ENCODE measurements at places on chromosomes 2 and 18. TPM values are rescaled to one million over a fixed set of nuclear protein-coding genes. Genes with fewer than 3 reads are reported as not detected.

- DNase-seq = no peak
Observed at GRCh38 chr2:43130548-43130875, 95.9 kb downstream of the ZFP36L2 start.

DNA sequence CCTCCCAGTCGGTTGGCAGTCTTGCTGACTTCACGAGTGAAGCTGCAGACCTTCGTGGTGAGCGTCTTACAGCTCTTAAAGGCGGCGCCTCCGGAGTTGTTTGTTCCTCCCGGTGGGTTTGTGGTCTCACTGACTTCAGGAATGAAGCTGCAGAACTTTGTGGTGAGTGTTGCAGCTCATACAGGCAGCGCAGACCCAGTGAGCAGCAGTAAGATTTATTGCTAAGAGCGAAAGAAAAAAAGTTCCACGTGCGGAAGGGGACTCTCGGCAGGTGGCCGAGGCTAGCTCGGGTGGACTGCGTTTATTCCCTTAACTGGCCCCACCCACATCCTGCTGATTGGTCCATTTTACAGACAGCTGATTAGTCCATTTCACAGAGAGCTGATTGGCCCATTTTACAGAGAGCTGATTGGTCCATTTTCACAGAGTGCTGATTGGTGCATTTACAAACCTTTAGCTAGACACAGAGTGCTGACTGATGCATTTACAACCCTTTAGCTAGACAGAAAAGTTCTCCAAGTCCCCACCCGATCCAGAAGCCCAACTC lies 240.3 kb downstream of the LRATD1 start:
- peak; percentile 8 for DNase-seq

DNA sequence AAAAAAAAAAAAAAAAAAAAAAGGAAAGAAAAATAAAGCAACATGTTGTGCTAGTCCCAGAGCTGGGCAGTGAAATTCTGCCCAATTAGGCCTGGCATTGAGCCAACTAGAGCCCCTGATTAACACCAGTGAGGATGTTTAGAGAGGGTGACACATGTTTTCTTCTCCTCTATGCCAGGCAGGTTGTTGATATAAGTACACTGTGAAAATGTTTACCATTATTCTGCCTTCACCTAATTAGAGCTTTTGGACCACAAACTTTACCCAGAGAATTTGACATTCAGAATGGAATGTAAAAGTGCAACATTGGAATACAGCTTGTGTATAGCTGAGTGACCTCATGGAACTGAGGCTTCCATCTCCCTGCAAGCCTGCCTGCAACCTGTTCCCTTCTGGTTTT lies 95.9 kb upstream of the MSH2 start:
- DNase-seq = no peak

DNA sequence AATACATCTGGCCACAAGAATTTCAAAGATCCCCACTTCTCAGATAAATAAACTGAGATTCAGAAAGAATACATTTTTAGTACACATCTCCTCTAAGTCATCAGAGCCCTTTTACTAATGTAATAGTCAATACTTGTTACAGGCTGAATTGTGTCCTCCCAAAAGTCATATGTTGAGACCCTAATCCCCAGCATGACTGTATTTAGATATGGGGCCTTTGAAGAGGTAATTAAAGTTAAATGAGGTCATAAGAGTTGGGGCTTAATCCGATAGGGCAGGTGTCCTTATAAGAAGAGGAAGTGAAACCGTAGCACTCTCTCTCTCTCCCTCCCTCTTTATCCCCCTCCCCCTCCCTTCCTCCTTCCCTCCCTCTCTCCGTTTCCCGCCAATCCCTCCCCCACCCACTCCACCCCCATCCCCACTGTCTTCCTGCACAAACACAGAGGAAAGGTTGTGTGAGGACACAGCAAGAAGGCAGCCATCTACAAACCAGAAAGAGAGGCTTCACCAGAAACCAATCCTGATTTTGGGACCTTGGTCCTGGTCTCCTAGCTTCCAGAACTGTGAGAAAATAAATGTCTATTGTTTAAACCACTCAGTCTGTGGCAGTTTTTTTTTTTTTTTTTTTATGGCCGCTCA lies 66.6 kb upstream of the ZNF397 start:
- DNase-seq = no peak

GRCh38 chr2:96143848-96144480 lies 1.3 kb downstream of the DUSP2 start:
- peak; percentile 51 for DNase-seq

DNA sequence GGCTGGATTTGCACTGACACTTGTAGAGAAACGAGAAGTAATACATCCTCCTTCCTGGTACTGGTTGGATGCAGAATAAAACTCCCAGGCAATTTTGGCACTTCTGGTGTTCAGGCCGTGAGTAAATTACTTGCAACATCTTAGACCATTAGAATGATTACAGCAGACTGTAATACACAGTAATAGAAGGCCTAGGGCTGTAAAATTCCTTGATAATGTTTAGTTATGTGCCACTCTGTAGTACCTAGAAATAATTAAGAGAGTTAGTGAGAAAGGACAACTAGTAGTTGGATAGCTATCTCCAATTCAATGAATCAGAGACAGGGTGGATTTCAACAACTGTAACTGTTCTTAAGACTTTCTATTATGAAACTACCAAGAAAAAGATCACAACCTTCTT lies 356.3 kb upstream of the SETBP1 start:
- DNase-seq = no peak

DNA sequence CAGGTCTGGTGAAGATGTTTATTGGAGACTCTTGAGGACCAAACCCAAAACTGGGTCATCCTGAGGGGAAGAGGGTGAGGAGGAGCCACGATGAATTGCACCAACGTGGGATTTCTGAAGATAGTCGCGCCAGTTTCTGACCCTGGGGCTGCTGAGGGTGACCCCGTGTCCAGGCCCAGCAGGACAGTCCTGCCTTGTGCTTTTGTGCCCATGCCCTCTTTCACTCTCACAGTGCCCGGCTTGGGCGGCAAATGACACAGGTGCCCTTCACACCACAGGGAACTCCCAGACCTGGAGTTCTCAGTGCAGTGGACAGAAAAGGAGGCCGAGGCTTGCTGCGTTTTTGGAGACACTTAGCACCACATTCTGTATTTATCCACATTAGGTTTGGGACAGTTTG lies 15.5 kb upstream of the KIF1A start:
- DNase-seq = no peak

- peak; percentile 65 for DNase-seq
Observed at GRCh38 chr2:198309673-198310280, 505.4 kb downstream of the PLCL1 start.

DNA sequence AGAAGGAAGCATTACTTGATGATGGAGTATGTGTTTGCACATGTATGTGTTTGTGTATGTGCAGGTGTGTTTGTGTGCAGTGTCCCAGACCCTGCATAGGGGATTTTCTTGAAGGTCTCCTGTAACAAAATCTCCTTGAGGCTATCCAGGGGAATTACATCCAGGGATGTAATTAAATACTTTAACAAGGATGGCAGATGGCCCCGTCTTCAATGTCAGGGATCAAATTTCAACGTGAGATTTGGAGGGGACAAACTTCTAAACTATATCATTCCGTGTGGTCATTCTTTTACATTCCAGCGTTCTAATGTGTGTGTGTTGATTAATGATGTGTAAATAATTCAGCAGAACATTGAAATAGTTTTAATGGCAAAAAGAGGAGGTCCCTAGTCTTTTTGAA lies 3.3 kb downstream of the UGT1A9 start:
- no peak for DNase-seq

DNA sequence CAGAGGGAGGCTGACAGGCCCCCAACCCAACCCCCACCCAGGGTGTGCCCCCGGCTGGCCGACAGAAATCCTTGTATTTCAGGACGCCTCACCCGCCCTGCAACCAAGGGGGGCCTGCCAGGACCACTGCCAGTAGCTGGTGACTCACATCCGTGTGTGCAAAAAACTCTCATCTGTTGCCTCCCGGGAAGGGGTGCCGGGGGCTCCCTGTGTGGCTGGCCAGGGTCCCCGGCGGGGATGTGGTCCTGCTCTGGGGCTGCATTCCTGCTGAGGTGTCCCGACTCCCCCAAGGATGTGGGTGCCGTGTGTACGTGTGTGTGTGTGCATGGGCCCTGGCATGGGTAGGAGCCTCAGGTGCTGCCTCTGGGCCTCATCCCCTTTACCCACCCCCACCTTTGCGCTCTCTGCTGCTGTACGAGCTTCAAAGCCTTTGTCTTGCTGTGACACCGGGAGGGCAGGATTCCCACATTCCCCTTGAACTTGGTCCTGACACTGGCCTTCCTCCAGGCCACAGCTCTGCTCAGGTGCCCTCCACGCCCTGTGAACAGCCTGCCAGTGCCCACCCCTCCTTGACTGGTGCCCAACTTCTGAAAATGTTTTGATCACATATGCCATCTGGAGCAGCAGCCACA lies 226.3 kb upstream of the HDAC4 start:
- no peak for DNase-seq

- peak; percentile 49 for DNase-seq
Observed at GRCh38 chr2:237431372-237431771, 17.4 kb upstream of the COL6A3 start.

DNA sequence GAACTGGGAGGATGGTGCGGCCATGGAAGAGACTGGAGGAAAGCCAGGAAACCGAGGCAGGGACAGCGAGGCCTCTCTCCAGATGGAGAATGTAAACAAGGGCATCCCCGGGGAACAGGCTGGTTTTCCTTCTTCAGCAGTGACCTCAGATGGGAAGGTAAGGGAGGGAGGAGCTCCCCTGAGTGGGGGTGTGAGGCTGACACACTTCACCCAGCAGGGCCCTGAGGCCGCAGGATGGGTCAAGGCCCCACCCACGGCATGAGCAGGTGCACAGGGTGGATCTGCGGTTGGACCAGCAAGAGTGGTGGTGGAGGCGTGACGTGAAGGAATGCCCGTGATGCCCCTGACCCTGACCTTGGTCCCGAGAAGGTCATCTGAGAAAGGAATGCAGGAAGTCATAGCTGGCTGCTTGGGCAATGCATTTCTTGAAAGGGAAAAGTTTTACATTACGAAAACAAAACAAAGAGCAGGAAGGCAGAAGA lies 48.1 kb downstream of the ADCY3 start:
- no peak for DNase-seq

DNA sequence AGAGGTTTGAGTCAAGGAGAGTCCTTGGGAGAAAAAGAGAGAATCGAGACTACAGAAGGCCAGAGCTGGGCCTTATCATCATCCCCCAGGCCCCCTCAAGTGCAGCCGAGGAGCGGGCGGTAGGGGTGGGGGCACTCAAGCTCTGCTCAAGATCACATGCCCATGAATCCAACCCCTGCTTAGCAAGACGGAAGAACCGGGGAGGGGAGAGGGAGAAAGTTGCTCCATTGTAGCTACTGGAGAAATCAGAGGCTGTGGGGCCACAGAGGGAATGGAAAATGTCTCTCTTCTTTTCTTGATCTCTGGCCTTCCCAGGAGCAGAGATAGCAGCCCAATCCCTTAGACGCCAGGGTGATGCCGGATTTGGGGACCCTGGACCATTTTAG lies 14.6 kb downstream of the SLC4A3 start:
- no peak for DNase-seq

DNA sequence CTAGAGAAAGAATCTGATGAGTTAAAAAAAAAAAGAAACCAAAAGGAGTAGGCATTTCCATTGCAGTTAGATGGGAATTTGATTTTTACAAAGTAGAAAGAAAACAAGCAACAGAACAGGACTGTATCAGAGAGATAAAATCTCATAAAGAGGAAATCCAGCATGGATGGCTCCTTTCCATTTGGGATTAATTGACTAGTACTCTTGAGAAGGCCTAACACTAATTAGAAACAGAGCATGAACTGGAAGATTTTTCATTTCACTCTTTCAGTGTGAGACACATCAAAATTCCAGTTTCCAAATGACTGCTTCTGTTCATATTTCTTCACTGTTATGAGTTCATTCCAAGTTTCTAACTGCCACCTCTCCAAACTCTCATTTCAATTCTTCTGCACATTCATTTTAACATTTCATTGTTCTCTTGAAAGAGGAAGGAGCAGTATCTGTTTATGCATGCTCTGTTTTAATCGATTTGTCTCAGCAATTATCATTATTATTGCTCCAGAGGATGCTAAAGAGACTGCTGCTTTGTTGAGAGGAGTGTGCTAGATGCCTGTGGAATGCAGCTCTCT lies 108.8 kb upstream of the PIEZO2 start:
- no peak for DNase-seq

DNA sequence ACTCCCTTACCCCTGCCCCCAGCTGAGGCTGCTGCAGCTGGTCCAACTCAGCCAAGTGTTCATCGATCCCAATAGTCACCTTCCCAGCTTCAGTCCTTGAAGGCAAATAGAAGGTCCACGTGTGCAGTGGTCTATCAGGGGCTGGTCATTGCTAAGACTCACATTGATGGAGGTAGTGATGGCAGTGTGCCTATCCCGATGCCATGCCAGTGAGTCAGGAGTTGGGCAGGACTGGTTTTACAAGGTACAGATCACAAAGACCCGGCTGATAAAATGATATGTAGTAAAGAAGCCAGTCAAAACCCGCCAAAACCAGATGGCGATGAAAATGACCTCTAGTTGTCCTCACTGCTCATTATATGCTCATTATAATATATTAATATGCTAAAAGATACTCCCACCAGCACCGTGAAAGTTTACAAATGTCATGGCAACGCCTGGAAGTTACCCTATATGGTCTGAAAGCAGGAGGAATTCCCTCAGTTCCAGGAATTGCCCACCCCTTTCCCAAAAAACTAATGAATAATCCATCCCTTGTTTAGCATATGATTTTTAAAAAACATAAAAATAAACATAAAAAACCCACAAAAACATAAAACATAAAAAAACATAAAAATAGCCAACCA lies 2.9 kb upstream of the C2orf80 start:
- no peak for DNase-seq

DNA sequence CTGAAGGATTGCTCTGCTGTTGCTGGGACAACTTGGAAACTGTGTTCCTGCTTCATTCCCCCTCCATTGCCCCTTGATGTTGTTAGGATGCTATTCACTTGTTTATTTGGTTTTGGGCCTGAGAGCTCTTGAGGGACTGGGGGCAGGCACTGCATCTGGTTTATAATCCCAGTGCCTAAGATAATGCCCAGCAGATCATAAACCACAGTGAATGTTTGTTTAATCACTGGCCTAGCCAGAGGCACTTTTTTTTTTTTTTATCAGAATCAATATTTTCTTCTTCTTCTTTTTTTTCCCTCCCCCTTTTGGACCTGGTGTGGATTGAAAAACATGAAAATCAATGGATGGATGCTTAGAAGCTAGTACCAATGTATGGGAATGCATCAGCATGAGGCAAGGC lies 38.1 kb downstream of the KCNS3 start:
- DNase-seq = no peak

- DNase-seq = no peak
Observed at GRCh38 chr2:124027182-124027581, 2.1 kb downstream of the CNTNAP5 start.

The CFC1 gene
- total RNA-seq = not detected

The FNDC4 gene
- total RNA-seq = 0.22 TPM

The FARSB gene
- total RNA-seq = 41.4 TPM

The DNAJC5G gene
- 0.19 TPM for total RNA-seq

The ARHGAP28 gene
- not detected for total RNA-seq

The CPO gene
- total RNA-seq = not detected

The LGALSL gene
- total RNA-seq = 1.3 TPM

The FOXD4L1 gene
- not detected for total RNA-seq

The SLC23A3 gene
- total RNA-seq = 1.1 TPM

The UGT1A4 gene
- not detected for total RNA-seq

The TLX2 gene
- total RNA-seq = 0.94 TPM

The FRZB gene
- total RNA-seq = not detected
